Left ventricle myocardium superior (tissue), 1 donor: ENCODE measurements at places on chromosomes 7 and 10.

- DNase-seq: no peak
Observed at GRCh38 chr7:25870574-25870973, 281.4 kb upstream of the NFE2L3 start.

DNA sequence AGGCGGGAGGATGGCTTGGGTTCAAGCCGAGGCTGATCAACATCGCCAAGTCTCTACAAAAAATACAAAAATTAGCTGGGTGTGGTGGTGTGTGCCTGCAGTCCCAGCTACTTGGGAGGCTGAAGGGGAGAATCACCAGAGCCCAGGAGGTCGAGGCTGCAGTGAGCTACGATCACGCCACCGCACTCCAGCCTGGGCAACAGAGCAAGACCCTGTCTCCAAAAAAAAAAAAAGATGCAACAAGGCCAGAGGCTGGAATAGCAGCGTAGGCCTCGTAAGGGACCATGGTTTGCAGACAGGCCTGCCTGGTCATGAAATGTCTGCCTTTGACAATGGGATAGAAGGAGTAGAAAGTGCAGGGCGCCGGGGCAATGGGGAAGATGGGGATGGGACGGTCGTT, 20.0 kb downstream of the PAPOLB start:
- DNase-seq: no peak

DNA sequence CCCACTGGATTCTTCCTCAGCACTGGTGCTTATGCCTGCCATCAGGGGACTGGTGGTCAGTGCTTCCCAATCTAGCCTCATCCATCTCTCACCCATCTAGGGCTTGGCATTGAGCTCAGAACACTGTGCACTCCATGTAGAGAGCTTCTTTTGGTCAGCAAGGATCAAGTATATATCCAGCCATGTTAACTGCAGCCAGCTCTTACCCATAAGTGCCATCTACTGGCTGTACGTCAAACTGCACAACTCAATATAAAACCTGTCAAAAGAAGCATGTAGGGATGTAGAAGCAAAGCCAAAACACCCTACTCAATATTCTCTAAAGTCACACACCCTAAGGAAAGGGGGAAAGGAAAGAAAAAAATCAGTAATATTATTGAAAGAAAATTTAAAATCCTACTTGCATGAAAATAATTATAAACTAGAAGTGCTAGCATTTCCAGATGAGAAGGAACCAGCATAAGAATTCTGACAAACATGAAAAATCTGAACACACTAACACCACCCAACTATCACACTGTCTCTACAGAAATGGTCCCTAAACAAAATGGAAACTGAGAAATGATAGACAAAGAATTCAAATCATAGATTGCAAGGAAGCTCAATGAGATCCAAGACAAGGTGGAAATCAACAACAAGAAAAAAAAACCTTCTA, 531.1 kb upstream of the STEAP1 start:
- no peak for DNase-seq

- DNase-seq: no peak
Observed at GRCh38 chr7:8144856-8145255, 117.1 kb downstream of the ICA1 start.

GRCh38 chr10:72009425-72010081, 45.4 kb downstream of the CHST3 start:
- peak; percentile 89 for DNase-seq
